ENCODE measurements at places on chromosomes 4 and X.

DNA sequence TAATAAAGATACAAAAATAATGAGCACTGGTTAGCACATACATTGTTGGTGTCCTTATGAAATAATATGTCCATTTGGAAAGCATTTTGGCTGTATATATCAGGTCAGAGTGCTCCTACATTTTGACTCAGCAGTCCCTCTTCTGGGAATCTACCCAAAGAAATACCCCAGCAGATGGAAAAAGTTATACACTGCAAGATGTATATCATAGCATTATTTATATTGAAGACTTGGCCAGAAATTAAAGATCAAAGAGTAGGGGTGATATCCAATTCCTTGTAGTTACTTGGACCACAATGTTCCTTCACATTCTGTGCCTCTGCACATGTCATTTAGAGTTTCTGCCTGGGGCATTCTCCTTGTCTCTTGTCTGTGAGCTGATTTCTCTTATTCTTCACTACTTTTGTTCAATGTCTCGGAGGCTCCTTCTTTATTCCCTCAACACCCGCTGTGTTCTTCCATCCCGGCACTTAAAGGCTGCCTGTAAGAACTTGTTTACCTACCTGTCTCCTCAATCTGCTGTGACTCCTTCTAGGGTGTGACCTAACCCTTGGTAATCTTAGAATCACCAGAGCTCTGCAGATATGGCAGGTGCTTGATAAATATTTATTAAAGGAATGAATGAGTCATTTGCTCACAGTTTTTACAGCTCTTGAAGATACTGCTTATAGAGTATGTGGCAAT is 3.1 kb upstream of the TSPAN5 start:
- no peak for DNase-seq

- no peak for DNase-seq
These were observed 5.1 kb upstream of the TASL start for GRCh38 chrX:30582664-30583063.

GRCh38 chr4:7037425-7037824 is 5.7 kb upstream of the TADA2B start:
- DNase-seq, result no peak

DNA sequence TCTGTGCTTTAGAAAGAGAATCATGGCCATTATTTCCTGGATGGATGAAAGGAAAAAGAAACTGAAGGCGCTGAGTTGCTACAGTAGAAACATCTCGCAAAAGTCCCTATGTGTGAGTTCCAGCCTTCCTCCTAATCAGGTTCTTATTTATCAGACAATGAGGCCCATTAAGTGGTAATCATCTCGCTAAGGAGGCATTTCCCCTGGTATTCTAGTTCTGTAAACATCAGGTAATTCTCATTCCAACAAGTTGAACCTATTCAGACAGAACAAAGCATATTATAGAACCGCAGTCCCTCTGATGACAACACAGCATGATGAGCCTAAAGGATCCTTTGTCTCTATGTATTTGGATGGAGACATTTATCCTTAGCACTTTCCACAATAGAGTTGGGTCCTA is 205.7 kb upstream of the MAOA start:
- no peak for DNase-seq

GRCh38 chr4:107699466-107700206 is 20.4 kb downstream of the PAPSS1 start:
- DNase-seq, result no peak

GRCh38 chr4:129377131-129377845 is 281.3 kb downstream of the C4orf33 start:
- DNase-seq, result no peak

GRCh38 chr4:89055157-89056080 is 1.6 kb downstream of the FAM13A start:
- no peak for DNase-seq

GRCh38 chr4:159484864-159485263 is 382.0 kb downstream of the RAPGEF2 start:
- DNase-seq, result no peak

DNA sequence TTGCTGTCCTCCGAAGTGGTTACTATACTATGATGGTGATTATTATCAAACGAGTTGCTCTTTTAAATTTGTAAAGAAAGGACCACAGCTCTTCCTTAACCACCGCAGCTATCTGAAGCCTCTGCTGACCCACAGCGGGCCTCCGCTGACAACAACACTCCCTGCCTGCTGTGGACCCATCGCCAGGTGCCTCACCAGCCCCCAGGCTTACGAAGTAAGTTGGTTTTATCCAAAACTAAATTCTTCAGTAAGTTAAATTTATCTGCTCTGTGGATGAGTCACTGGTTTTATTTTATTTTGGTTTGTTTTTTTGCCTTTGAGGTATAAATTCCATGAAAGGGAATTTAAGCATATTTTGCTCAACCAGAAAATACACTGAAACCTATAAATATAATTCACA is 54.7 kb downstream of the SLC9A6 start:
- DNase-seq, result no peak

DNA sequence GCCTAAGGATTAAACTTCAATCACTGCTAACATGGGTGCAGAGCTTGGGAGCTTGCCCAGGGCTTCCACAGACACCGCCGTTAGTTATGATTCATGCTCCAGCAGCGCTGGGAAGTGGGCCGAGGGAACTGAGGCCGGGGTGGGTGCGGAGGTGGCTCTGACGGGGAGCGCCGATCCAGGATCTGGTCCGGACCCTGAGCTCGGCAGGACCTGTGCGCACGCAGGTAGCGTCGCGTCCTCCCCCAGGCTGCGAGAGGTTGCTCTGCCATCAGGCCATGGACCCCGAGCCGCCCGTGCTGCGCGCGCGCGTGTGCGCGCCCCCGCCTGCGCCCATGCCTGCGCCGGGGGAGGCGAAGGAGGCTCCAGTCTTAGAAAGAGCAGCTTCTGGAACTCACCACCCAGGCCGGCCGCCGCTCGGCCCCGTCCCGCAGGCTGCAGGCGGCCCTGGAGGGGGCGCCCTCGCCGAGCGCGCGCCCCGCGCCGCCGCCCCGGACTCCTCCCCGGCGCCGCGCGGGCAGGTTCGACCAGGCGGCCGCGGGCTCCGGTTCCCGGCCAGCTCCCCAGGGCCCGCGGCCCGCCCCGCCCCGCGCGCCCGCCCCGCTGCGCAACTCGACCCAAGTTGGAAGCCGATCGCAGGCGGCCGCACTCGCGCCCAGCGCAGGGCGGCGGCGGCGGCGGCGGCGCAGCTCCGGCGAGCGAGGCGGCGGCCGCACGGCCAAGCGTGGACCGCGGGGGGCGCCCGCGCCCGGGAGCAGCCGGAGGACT is 732 bp upstream of the ADRA2C start:
- DNase-seq, result no peak

DNA sequence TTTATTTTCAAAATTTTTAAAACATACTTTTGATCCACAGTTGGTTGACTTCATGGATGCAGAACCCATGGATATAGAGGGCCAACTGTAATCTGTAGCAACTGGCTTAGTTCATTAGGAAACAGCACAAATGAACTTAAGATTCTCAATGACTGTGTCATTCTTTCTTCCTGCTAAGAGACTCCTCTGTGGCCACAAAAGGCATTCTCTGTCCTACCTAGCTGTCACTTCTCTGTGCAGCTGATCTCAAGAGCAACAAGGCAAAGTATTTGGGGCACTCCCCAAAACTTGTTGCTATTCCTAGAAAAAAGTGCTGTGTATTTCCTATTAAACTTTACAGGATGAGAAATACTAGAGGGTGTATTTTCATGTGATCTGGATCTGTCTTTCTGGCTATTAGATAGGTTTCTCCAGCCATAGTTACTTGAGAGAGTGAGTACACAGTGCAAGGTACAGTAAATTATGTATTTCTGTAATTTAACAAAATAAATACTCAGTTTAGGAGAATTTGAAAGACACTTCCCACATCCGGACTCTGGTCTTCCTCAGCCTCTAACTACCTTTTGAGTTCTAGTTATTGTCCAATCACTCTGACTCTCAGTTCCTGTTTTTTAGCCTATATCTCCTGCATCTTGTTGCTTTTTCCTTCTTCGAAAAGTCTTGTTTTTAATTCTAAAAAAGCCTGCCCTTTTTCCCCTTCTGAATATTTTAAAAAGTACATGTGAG is 21.8 kb downstream of the TLR2 start:
- DNase-seq, result no peak

GRCh38 chr4:100929758-100930157 is 411.9 kb upstream of the EMCN start:
- DNase-seq, result no peak

- DNase-seq, result no peak
These were observed 7.3 kb upstream of the AR start for GRCh38 chrX:67536564-67536963.

GRCh38 chrX:31464306-31464915 is 392.6 kb upstream of the FTHL17 start:
- no peak for DNase-seq

DNA sequence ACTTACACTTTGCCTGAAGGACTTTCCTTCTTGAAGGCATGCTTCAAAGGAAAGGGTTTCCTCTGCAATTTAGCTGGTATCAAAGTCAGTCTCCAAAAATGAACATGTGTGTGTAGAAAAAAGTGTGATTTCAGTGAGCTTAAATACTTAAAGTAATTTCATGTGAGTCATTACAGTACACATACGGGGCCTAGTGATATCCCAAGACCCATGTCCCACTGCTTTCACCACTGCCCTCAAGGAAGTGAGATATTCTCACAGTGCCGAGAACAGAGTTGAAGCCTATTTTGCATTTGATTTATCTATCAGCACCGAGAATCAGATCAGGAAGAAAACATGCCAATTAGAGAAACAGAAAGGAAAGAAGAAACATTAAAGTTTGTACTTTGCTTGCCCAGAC is 61.0 kb downstream of the CHST7 start:
- DNase-seq, result no peak

GRCh38 chr4:48483777-48484493 is 792 bp downstream of the SLC10A4 start:
- no peak for DNase-seq

DNA sequence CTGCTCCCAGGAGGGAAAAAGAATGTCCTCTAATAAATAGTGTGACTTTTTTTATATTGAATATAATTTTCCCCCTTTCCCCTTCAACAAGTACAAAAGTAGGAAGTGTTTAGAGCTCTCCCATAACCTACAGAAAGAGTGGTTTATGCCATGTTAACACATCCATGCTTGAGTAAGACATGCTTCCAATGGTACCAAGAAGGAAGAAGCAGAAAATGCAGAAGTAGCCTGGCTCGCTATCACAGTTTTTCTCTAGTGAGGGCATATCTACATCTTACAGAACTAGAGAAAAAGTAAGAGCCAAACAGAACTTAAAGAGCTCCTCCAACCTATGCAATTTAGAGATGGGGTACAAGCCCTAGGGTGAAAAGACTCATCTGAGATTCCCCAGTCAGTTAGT is 82.5 kb downstream of the ARHGEF9 start:
- no peak for DNase-seq

DNA sequence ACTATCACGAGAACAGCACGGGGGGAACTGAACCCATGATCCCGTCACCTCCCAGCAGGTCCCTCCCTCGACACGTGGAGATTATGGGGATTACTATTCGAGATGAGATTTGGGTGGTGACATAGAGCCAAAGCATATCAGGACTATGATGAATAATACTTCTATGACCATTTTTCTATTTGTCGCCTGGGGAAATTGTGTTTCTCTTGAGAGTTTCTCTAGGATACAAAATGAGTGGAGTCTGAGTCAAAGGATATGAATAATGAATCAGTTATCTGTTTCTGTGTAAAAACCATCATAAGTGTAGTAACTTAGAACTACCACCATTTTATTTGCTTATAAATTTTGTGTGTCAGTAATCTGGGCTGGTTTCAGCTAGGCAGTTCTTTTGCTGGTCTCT is 533.0 kb upstream of the ARX start:
- DNase-seq, result no peak

DNA sequence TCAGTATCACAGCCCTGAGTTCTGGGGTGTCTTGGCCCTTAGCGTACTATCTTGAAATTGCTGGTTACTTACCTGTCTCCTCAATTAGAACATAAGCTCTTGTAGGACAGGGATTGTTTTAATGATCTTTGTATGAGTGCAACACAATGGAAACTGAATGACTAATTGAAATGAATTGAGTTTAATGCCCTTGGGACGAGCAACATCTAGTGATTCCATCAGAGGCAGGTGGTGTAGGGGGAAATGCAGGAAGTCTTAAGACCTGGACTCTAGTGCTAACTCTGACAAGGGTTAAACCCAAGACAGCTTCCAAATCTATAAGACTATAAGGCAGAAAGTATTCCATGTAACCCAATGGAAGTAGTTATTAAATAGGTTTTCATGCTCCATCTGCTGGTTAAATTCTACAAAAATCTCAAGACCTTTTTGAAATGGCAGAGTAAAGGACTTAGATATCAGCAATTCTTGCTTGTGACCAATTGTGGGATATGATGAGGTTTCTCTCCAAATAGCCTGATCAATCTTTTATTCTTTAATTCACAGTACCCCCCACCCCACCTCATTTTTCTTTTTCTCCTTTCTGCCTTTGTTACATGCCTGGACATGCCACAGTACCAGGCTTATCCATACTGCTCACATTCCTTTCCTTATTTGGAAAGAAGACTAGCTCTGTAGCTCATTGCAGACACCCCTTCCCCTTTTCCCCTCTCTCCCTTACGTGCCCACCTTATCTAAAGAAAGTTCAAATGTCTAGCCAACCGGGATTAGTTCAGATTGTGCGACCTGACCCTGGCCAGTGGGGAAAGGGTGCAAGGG is 340.8 kb downstream of the PAPSS1 start:
- no peak for DNase-seq

DNA sequence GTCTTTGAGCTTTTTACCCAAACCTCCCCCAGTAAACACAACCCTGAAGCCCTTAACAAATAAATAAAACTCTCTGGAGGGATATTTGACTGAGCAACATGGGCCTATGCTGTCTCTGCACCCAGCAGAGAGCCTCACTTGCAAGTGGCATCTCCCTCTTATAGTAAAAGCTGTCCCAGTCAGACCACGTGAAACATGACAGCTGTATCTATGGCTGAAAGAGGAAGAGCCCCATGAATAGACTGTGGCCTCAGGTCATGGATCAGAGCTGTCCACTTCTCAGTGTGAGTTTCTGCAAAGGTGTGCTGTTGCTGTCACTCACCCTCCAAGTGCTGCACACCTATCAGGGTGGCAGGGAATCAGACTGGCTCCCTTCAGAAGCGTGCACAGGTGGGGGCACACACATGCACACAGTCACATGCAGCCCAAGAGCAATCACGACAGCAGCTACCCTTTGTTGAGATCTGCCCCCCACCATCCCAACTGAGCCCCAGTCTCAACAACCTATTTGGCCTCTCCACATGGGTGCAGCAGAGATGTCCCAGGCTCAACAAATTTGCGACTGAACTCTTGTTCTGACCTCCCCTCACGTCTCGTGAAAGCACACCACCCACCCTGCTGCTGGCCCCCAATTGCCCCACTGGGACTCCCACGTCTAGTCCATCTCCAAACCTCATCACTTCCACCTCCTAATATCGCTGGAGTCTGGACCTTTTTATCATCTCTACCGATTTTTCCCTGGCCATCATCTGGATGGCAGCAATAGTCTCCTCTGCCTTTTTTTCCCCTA is 45.6 kb downstream of the NAT8L start:
- DNase-seq, result no peak
